GM03348 (cell line): ENCODE measurements at places on chromosomes 5 and 9.

GRCh38 chr9:99353408-99353807, 131.3 kb downstream of the SEC61B start:
- DNase-seq, result peak; percentile 83

GRCh38 chr5:126754609-126755008, 22.3 kb upstream of the LMNB1 start:
- DNase-seq, result no peak

GRCh38 chr9:31597977-31598376, 786.5 kb upstream of the ACO1 start:
- no peak for DNase-seq

- DNase-seq, result no peak
Observed at GRCh38 chr5:37568893-37569292, 189.8 kb downstream of the WDR70 start.

- no peak for DNase-seq
Observed at GRCh38 chr9:82126256-82126655, 137.7 kb downstream of the SPATA31D1 start.

- DNase-seq, result peak; percentile 90
Observed at GRCh38 chr5:91311697-91312501, 71.2 kb downstream of the ARRDC3 start.
